ENCODE measurements at places on chromosomes 16 and 17.

DNA sequence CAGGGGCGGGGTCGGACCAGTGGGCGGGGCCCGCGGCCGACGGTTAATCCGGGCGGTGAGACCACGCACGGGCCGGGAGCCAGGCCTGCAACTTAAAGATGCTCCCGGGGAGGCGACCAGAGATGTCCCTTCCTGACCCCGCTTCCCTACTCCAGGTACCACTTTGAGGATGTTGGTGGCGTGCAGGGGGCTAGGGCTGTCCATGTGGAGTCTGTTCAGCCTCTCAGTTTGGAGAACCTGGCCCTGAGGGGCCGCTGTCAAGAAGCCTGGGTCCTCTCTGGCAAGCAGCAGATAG is 580 bp downstream of the RANGRF start:
- DNase-seq, result no peak

DNA sequence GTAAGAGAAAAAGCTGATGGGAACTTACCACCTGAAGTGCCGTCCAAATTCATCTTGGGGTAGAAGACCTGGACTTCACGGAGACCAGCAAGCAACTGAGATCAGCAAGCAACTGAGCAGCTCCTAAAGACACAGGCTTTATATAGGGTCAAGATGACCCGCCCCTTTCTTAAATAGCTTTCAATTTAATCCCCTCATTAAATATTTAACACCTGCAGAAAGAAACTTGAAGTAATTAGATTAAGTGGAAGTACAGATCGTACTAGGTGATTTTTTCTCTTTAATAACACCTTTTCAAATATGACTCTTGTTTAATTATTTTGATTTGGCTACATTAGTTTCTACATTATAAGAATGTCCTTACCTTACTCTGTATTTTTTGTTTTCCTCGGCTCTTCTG is at the start of gene CPHXL:
TSS of gene CPHXL (minus strand) at position 101 of the 400 bp plus-strand sequence. CDS start at position 53, 48 bp downstream.
- DNase-seq, result no peak

- no peak for DNase-seq
These were observed at the start of gene C16orf96 for GRCh38 chr16:4556112-4556511. TSS of gene C16orf96 (plus strand) at chr16:4556340. CDS start at chr16:4556490, 150 bp downstream.

DNA sequence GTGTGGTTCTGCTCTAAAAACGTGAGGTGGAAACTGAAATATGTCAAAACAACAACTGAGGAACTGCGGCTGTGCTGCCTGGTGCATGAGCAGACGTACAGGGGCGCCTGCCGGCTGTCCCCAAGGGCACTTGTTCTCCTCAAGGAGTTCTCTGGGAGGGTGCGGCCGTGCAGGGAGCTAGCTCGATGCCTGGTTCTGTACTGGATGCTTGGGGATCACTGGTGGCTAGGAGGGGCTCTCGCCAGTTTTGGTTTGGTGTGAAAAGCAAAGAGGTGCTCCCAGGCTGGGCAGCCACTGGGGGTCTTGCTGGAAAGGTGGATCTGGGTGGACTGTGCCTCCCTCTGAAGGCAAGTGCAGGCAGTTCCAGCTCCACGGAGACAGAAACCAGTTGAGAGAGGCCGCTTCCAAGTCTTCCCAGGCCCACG is 41.9 kb upstream of the ATP2A3 start:
- no peak for DNase-seq

- no peak for DNase-seq
These were observed 22.2 kb downstream of the NKD1 start for GRCh38 chr16:50570354-50570753.
